Fibroblast of mammary gland (primary cell): ENCODE measurements at places on chromosomes 7 and 10.

DNA sequence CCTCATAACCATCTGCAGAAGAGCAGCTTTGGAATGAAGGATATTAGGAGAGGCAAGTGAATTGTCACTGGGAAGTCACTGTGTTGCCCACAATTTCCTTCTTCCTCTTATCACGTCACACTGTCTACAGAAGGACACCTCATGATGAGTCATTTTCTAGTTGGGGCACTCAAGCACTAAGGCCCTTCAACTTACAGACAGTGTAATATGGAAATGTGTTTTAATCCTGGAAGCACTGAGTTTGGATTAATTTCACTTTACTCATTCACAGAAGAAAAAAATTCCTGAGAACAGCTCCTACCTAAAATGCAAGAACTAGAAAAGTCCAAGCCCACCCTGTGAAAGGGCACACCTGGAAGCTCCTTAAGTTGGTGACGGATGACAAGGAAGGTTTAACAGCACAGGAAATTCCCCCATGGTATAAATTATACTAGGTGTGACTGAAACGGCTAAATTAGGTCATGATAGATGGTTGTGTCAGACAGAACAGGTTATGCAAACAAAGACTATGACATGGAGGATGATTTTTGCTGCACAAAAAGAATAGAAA is 56.6 kb downstream of the PARD3 start:
- peak; percentile 93 for DNase-seq

- DNase-seq = peak; percentile 80
These were observed 13.7 kb downstream of the SRGN start for GRCh38 chr10:69101451-69102095.

GRCh38 chr7:25208525-25209221 is 19.6 kb downstream of the NPVF start:
- DNase-seq = no peak

DNA sequence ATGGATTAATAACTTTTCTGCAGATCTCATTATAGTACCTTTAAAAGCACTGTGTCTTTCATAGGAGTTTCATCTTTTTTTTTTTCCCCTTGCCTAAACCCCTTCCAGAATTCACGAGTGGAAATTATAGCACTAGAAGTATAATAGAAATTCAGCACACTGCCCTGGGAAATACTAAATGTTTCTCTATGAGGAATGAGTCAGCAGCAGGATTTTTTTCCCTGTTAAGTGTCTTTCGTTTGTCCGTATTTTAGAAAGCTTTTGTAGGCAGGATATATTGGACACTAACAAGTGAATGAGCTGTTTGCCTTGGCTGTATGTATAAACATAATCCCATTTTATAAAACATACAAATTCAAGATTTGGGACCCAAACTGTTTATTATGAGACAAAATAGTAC is 105.8 kb downstream of the EXOC4 start:
- DNase-seq = peak; percentile 43

DNA sequence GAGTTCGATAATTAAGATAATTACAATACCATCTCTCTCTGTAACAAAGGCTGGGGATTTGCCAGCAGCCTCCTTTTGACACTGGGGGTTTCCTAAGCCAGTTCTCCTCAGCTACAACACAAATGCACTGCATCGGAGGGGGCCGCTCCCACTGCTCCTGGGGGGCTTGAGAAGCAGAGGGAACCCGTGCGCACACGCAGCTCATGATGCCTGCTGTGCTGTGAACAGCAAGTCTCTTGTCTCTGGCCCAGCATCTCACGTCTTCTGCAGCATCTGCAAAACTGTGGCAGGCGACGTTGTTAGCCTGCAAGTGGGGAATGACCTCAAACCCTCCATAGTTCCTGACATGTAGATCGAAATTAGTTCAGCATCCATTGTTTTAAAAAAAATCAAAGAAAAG is 5.5 kb downstream of the VIPR2 start:
- DNase-seq = no peak

DNA sequence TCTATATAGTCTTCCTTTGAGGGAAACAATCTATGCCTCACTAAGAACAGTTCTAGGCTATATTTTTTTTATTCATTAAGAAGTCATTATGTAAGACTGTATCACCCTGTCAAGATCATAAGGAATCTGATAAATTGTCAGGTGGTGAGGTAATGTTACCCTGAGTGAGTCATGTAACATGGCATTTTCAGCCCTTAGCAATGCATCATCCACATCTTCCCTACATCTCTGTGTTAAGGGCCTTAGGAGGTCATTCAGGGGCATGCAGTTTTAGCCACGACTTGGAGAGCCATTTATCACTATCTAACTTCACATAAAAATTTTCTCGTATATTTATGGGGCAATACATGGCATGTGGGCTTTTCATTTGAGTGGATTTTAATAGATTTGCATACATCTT is 924.5 kb upstream of the MBL2 start:
- DNase-seq = no peak

- peak; percentile 17 for DNase-seq
These were observed 372.5 kb downstream of the SDK1 start for GRCh38 chr7:3673524-3673923.

GRCh38 chr10:77297393-77297739 is 340.2 kb downstream of the KCNMA1 start:
- peak; percentile 76 for DNase-seq

GRCh38 chr10:52446391-52446790 is 132.3 kb downstream of the DKK1 start:
- peak; percentile 34 for DNase-seq

GRCh38 chr10:69639291-69640195 is 9.5 kb downstream of the FAM241B start:
- DNase-seq = peak; percentile 62
